ENCODE measurements at places on chromosomes 5 and 9. TPM values are rescaled to one million over a fixed set of nuclear protein-coding genes. Genes with fewer than 3 reads are reported as not detected.

The GLDC gene
- total RNA-seq = 0.65 TPM

The SIT1 gene
- 1.6 TPM for total RNA-seq

The TICAM2 gene
- 9.1 TPM for total RNA-seq

- DNase-seq = no peak
Measured at GRCh38 chr9:84694248-84694647, 24.7 kb downstream of the NTRK2 start.

GRCh38 chr9:6680797-6681146, 35.2 kb upstream of the GLDC start:
- DNase-seq = peak; percentile 36

GRCh38 chr5:157126-157715, 34.1 kb upstream of the LRRC14B start:
- no peak for DNase-seq

- no peak for DNase-seq
Measured at GRCh38 chr5:136763548-136763947, 398.2 kb upstream of the TRPC7 start.

DNA sequence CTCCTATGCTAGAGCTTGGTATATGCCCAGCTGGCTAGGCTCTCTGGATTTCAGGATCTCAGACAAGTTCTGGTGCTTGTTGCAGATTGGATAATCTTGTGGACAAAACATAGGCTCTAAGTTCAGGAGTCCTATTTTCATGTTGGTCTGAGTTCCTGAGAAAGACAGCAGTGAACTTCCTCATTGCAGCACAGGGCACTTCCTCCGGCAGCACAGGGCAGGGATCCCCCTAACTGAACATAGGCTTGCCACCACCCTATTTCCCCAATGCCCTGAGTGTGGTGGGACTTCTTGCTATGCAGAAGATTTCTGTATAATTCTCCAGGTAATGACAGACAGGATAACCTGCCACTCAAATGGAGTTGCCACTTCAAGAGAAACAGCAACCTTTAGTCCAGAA, 220.1 kb downstream of the PIK3R1 start:
- DNase-seq = no peak

Data from fibroblast of the aortic adventitia (primary cell).